ENCODE measurements at places on chromosomes 3 and 15.

DNA sequence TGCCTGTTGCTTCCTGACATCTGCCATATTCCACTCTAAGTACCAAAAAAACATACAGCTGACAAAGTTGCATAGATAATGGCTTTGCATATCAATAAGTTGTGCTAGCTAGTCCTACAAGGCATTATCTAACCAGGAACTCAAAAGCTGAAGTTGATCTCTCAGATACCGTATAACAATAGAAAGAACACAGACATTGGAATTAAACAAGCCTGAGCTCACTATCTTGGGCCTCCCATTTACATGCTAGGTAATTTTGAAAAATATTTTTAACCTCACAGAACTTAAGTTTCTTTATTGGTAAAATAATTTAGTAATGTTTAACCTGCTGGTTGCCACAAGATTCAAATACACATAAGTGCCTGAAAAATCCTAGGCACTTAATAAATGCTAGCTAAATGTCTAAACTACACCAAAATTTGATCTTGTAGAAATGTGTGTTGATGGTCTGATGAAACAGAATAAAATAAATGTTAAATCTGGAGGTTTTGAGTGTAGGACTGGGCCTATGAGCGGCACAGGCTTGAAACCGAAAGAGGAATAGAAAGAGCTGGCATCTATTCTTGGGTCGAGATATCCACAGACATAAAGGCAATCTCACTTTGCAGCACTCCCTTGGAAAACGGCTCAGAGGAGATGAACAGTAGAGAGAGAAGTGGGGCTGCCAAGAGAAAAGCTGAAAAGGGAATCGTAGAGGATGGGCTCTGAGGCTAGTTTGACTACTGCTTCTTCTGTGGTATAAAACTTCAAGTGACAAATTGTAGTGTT, 29.9 kb upstream of the TTC14 start:
- no peak for DNase-seq

- no peak for DNase-seq
Measured at GRCh38 chr15:98855815-98856531, 151.6 kb downstream of the PGPEP1L start.

DNA sequence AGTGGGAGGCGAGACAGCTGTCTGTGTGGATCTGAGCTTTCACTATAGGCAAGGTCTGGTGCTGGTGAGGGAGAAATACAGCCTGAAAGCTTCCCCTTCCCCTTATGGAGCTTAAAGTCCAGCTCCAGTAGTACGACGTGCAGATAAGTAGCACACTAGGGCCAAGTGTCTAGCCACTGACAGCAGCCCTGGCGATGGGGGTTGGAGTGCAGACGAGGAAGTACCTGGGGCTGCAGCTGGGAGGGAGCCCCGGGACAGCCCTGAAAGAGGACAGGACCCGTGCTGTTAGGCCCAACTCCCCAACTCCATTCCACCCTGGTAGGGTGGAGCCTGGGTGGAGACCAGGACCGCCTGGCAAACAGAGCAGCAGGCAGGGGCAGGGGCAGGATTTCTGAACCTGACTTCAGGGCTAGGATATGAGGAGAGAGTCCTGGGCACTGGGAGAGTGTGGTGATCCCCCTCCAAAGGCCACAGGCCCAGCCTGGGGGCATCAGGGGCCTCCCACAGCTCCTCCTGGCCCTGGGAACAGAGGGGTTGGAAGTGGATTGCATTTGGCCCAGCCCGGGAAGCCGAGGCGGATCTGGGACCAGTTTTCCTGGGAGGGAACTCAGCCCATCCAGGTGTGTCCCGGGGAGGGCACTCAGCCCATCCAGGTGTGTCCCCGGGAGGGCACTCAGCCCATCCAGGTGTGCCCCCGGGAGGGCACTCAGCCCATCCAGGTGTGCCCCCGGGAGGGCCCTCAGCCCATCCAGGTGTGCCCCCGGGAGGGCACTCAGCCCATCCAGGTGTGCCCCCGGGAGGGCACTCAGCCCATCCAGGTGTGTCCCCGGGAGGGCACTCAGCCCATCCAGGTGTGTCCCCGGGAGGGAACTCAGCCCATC, 42.8 kb downstream of the BDH1 start:
- DNase-seq = no peak

DNA sequence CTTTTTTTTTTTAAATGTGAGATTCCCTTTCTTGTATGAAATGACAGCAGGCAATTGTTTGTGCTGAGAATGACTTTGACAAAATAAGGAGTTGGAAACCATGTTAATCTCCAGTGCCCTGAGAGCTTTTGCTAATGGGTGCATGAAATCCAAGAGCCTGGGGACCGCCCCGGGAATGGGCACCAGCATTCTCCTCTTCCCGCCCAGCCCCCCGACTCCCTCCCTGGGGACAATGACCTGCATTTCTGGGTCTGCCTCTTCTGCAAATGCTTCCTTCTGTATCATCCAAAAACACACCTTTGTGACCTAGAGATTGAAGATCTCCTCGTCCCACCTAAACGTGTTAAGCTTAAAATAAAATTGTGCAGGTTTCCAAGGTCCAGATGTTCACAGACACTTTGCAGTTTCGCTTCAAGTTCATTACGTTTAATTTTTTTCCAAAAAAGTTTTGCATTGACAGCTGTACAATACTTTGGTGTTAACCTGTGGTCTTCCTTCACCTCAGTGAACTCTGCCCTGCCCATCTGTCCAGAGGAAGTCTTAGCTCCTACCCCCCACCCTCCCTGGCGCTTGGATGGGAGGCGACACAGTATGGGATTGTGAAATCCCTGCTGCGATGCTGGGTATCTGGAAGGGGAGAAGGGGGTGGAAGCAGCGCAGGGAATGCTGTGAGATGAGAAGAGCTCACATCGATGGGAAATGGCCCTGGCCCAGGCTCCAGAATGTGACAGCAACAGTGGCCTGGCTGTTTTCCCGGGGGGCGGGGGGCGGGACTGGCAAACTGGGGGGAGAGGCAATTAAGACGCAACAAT, 50.1 kb downstream of the TLE3 start:
- no peak for DNase-seq

DNA sequence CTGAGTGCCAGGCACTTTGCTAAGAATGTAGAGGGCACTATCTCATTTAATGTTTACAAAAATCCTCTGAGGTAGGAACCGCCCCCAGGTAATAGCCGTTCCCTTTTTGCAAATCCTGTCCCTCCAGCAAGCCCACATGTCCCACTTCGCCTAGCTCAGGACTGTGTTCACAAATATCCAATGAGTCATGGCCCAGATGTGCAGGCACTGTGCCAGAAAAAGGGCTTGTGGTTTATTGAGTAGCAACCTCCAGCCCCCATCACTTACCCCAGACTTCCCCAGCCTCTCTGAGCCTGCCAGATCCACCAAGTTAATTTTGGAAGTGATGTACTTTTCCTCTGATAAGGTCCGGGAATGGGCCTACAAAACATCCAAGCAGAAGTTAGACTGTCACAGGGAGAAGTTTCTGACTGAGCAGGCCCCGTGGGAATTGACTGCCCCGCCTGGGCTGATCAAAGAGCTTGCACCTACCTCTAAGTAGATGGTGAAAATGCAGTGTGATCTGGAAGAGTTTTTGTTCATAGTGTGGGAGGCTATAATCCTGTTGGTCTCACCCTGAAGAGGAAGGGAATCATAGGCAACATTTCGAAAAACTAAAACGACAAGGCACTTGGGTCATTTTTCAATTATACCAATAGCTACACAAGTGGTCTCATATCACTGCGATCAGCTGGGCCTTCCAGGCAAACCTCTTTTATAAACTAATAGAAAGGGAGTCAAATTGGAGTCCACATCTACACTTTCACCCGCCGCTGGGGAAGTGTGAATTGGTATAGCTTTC, 15.7 kb downstream of the KIF9 start:
- no peak for DNase-seq

DNA sequence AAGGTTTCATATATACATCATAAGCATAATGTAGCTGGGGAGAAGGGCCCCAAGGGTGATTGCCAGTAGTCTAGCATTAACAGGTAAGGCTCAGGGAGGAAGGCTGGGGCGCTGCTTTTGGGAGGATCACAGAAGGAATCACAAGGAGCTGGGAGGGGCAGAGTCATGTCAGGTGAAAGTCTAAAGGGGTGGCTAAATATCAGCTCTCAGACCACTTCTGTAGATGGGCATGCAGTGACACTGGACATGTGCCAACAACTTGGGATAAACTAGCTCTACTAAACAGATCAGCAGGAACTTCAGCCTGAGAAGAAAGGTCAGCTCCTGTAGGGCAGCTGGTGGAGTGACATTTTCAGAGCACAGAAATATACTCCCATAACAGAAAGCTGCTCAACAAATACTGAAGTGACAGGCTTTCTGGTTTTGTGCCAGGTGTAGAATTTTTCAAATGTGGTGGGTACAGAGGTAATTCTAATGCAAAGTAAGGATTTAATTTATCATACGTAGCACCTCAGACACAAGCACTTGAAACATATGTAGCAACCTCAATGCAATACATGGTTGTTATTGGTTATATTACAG, 79.4 kb downstream of the PEX5L start:
- no peak for DNase-seq

- no peak for DNase-seq
Measured at GRCh38 chr15:45200799-45201556, 13.2 kb upstream of the SHF start.

Measured in cortex of kidney (tissue), 1 donor.